ENCODE measurements at places on chromosomes 13 and 19.

GRCh38 chr19:45428384-45429231 is 4.9 kb upstream of the ERCC1 start:
- no peak for DNase-seq

DNA sequence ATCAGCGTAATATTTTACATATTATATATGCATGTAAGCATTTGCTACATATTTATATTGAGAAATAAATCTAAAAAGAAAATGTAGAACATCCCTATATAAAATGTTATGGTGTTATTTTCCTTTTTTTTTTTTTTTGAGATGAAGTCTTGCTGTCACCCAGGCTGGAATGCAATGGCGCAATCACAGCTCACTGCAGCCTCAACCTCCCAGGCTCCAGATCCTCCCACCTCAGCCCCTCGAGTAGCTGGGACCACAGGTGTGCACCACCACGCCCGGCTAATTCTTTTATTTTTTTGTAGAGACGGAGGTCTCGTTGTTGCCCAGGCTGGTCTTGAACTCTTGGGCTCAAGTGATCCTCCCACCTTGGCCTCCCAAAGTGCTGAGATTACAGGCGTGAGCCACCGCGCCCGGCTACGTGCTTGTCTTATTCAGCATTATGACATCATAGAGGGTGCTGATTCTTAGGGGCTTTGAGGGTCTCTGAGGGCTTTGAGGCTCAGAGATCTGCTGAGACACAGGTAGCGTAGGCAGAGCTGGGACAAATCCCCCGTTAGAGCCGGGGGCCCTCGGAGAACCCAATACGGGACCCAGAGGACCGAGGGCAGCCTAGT is 101.9 kb downstream of the GADD45B start:
- no peak for DNase-seq

- DNase-seq, result no peak
Measured at GRCh38 chr13:71325556-71325955, 541.4 kb downstream of the DACH1 start.

DNA sequence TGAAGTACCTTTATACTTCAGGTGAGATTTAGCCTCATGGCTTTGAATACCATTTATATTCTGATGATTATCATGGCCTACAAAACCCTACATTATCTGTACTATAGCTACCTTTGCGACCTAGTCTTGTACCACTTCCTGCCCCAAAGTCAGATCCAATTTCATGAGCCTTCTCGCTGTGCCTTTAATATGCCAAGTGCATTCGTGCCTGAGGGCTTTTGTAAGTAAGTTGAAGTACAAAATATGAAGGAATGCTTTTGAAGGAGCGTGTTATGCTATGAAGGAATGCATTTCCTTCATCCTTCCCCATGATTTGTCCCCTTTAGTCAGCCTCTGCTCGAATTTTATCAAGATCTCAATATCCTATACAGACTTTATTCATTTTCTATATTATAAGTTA is 9.2 kb upstream of the RASL11A start:
- DNase-seq, result no peak

- DNase-seq, result no peak
Measured at GRCh38 chr13:42950181-42950580, 41.9 kb downstream of the EPSTI1 start.

- no peak for DNase-seq
Measured at GRCh38 chr19:21680026-21680425, 87.4 kb downstream of the ZNF100 start.

GRCh38 chr19:594265-594870 is 4.7 kb downstream of the HCN2 start:
- no peak for DNase-seq

GRCh38 chr13:79222427-79223205 is 183.4 kb downstream of the RBM26 start:
- no peak for DNase-seq

DNA sequence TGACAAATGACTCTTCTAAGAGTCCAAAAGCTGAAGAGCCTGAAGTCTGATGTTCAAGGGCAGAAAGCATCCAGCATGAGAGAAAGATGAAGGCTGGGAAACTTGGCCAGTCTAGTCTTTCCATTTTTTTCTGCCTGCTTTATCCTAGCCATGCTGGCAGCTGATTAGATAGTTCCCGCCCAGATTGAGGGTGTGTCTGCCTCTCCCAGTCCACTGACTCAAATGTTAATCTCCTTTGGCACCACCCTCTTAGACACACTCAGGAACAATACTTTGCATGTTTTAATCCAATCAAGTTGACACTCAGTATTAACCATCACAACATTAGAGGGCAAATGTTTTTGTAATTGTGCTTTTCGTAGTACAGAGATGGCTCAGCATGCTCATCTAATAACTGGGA is 267.5 kb upstream of the KLHL1 start:
- DNase-seq, result no peak

GRCh38 chr19:38809592-38810252 is 3.0 kb downstream of the LGALS4 start:
- DNase-seq, result no peak

GRCh38 chr13:112702341-112702985 is 12.6 kb downstream of the ATP11A start:
- no peak for DNase-seq

DNA sequence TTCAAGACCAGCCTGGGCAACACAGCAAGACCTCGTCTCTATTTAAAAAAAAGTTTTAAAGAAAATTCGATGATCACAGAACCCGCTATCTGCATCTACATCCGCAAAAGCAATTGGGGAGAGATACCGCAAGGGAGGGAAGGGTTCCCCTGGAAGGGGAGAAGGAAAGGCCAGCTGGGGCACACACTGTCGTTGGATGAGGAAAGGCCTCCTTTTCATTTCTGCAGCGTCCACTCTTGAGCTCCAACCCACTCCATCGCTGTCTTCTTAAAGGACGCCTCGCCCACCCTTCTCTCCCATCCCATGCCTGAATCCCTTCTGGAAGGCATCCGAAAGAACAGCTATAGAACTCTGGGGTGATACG is 3.2 kb upstream of the PRKCG start:
- DNase-seq, result no peak

GRCh38 chr19:49333811-49334288 is 1.4 kb upstream of the CD37 start:
- no peak for DNase-seq

GRCh38 chr13:113187883-113188665 is 20.4 kb downstream of the PCID2 start:
- no peak for DNase-seq

- no peak for DNase-seq
Measured at GRCh38 chr19:927351-927779, 1.5 kb downstream of the ARID3A start.

DNA sequence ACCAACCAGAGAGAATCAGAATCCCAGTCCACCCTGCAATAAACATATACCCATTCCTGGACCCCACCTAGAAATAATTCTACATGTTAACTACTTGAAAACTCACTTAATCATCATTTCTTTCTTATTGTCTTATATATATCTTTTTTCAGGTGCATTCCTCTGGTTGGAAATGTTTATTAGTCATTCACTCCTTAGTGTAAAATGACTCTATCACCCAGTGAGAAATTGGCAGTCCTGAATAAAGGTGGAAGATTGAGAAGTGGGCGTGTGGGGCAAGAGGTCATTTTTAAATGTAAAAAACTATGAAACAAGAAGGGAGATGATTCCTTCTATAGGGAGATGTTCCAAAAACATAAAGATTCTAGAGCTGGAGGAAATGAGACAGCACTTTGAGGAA is 101.2 kb upstream of the MBNL2 start:
- DNase-seq, result no peak

DNA sequence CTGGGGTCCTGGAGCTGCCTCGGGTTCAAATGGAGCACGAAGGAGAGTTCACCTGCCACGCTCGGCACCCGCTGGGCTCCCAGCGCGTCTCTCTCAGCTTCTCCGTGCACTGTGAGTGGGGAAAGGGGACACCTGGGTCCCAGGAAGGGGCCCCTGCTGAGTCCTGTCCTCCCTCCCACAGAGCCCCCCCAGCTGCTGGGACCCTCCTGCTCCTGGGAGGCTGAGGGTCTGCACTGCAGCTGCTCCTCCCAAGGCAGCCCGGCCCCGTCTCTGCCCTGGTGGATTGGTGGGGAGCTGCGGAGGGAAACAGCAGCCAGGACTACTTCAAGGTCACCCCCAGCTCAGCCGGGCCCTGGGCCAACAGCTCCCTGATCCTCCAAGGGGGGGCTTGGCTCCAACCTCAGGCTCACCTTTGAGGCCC is 11.0 kb upstream of the SIGLEC11 start:
- no peak for DNase-seq

DNA sequence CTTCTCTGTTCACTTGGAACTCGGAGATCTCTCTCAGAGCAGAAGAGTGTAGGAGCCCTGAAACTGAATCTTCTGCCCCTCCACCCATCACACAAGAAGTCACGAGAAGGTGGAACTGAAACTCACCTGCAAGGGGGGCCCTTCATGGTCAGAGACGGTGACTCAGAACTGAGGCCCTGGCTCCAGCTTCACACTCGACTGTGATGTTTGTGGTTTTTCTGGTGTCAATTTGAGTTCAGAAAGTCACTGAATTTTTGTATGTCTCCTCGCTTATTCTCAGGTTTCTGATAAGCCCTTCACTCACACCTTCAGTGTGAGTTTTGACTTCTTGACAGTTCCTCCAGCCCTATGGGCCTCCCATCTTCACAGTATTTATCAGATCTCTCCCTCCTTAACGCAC is 23.1 kb downstream of the SIGLEC5 start:
- no peak for DNase-seq

All from right renal cortex interstitium (tissue), 3 donors.